ENCODE measurements at places on chromosomes 11 and 22.

- no peak for DNase-seq
These were observed 352.5 kb downstream of the TBC1D22A start for GRCh38 chr22:47114813-47115517.

DNA sequence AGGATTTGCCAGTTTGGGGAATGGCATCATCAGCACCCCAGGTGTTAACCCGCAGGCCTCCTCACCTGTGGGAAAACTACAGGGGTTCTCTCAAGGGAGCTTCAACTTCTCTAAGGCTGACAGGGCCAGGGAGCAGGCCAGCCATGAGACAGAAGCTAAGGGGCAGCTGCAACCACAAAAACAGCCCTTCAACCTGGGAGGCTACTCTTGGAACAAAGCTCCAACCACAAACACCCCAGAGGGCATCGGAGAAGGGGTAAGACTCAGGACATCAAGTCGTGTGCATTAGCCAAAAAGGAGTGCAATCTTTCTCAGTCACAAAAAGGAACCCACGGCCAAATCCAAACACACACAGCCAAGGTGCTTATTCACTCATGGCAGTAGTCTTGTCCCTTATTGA lies 103.0 kb downstream of the PLEKHA7 start:
- DNase-seq, result no peak

- no peak for DNase-seq
These were observed 12.9 kb upstream of the LIMK2 start for GRCh38 chr22:31199187-31199586.

DNA sequence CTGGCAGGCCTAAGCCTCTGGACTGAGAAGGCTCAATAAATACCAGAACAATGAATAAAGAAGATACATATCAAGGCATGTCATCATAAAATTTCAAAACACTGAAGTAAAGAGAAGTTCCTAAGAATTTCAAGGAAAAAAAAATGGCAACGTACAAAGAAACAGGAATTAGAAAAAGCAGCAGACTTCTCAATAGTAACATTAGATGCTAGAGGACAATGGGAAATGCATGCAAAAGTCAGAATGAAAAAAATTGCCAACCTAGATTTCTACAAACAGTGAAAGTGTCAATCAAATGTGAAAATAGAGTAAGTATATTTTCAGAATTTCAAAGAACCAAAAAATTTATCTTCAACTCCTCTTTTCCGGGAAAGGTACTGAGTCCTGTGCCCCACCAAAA lies 125.0 kb downstream of the KCNC1 start:
- no peak for DNase-seq

- no peak for DNase-seq
These were observed 144.6 kb downstream of the SNX19 start for GRCh38 chr11:130771708-130772107.

DNA sequence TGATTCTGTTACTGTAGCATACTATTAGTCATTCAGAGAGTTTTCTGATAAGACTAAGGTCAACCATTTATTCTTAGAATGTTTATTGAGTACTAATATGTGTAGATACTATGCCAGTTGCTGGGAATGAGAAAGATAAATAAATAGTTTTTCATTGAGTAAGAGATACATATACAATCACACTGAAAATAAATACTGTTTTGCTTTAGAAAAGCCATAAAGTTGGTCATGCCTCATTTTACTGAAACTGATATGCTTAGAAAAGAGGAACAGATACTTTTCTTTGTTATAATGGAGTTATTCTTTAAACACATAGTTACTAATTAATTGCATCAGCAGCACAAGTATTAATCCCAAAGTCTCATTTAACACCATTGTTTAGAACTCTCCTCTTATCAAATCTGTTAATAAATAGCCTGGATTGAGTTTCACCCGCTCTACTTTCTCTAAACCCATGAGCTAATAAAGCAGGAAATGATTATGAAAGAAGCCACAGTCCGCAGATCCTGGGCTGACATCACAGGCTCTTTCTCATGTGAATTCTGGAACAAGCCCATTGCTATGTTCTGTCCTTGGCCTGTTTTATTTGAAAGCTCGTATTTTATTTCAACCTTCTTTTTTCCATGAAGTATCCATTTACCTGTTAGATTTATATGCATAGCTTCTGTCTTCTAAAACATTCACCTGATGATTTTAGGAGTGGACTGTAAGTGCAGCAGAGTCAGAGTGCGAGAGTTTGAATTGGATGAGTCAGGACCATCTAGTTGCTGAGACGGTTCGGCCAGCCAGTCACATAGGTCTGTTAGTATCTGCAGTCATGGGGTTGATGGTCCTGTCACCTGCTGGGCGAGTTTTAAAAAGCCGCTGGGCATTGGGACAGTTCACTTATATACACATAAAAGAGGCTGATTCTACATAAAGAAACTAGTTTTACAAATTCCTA lies 35.5 kb downstream of the PIWIL4 start:
- peak; percentile 32 for DNase-seq

DNA sequence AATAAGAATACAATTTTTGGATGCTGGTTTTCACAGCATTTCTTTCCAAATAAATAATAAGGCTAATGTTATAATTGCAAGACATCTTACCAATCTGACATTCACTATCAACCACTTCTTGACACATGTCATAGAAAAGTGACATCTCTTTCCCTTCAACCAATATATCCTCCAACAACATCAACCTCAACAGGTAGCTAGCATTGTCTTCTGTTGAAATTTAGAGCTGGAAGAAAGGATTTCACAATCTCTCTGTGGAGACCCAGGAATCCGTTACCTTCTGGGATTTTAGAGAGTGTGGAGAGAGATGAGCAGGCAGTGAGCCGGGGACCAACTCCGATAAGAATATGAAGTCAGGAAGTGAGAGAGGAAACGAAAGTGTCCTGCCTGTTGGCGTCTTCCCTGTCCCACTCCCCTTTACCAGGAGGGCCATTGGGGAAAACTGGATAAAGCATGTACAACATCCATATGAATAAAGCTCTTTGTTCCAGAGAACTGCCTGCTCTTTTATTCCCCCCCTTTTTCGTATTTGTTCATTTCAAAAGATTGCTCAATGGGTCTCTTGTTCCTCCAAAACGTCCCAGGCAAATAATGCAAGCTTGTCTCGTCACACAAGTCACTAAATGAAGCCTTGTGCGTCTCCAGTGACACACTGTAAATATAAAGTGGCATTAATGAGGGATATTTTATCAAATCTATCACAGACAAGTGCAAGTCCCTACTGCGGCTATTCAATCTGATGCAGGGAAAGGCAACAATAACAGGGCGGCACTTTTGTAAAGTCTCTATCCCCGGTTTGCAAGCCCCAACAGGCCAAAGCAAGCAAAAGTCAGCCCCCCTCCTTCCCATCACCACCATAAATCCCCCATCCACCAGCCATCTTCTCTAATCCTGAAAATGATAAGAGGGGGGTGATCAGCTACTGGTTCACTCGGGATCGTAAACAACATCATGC lies 3.4 kb downstream of the CADM1 start:
- no peak for DNase-seq

GRCh38 chr11:353179-353873 lies 16.0 kb upstream of the B4GALNT4 start:
- peak; percentile 5 for DNase-seq

DNA sequence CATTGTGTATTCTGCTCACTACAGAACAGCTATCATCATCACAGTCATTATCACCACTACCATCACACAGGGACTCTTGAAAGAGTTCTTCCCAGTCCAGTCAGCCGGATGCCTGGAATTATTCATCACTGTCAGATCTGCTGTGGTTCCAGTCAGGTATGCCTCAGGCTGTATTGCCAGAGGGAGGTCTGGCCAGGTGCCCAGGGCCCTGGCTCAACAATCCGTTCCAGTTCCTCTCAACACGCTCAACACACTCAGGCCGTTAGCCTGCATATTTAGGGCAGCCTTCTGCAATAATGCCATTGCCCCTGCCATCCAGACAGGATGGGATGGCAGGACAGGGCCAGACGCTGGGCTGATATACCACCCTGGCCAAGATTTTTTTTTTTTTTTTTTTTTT lies 28.6 kb upstream of the RASL10A start:
- no peak for DNase-seq

GRCh38 chr11:64844330-64845128 lies at the start of gene CDC42BPG:
Gene CDC42BPG (minus strand): TSS chr11:64844653. CDS start chr11:64844569, 84 bp downstream.
- peak; percentile 78 for DNase-seq

DNA sequence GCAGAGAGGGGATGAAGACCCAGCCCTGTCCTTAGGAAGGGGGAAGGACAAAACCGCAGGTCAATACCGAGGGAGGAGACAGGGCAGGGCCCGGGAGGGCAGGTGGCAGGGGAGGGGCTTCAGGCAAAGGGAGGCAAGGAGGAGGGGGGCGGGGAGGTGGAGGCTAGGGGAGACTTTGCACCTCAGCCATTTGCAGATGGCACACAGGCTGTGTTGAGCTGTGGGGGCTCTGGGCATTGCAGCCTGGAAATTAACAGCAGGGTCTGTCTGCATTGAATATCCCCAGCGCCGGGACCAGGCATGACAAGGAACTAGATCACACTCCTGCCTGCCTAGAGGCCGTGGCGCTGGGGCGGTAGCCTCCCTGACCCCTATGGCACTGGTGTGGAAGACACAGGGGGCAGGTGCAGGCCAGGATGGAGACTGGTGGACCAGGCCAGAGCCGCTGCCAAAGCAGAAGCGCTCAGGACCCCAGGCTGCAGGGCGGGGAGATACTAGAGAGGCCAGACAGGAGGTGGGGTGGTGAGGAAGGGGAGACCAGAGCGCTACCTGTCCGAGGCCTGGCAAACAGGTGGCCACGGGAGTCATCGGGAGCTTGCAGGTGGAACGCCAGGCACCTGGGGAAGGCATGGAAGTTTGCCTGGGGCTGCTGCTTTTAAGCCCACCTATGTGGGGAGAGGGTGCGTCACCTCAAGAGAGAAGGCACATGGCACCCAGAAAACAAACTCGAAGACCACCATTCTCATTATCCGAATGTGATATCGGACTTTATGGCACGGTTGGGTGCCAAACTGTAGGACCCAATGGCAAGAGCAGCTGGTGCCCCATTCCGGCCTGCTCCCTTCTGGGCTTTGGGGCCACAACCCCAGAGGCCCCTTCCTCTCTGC lies 11.5 kb downstream of the CBX6 start:
- no peak for DNase-seq

DNA sequence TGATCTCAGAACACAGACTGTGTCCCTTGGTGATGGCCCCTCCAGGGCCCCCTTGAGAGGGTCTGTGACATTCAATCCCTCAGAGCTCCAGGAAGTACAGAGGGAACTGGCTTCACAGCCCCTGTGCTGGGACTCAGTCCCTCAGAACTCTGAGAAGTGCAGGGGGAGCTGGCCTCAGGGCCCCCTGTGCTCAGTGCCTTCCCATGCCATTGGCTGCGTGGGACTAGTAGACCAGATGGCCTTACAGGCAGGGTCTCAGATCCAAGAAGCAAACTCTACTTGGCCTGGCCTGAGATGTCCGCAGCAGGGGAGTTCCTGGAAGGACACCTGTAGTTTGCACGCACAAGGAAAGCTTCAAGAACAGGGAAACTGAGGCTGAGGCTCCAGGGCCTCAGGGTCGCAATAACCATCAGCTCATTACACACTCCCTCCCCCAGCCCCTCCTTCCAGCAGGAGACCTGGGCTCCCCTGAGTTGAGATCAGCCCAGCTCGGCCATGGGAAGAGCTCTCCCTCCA lies 138.4 kb downstream of the BRD1 start:
- DNase-seq, result no peak

GRCh38 chr11:3198815-3199214 lies 19.8 kb downstream of the MRGPRG start:
- no peak for DNase-seq

DNA sequence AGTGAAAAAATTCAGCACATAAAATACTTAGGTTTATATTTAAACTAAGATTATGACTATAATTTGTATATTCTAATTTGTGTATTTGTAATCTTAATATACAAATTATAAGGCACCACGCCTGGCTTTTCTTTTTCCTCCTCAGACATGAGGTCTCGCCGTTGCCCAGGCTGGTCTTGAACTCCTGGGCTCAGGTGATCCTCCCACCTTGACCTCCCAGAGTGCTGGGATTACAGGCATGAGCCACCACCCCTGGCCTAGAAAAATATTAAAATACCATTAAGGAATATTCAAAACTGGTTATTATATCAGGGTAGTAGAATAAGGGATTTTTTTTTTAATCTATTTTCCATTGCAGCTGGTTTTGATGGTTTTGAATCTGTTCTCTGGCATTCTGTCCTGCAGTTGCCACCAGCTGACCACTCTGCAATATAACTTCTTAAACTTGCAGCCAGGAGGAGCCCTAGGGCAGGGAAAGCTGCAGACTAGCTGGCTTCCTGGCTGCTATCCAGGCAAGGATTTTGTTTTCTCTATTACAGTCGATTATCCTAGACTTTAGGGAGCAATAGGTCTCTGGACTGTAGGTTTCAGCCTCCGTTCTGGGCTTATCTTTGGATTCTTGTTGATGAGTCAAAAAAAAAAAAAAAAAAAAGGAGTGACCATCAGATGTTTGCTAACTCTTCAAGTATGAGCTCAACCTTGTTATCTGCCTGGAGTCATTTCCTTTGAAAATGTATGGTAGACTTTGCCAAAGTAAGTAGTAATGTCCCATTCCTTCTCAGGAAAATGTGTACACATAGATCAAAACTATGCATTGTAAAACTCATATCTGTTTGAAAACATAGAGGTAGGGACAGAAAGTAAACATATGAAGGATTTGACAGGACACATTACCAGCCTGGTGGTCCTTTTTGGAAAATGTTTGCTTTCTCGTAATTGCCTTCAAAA lies 13.2 kb downstream of the POLA2 start:
- DNase-seq, result no peak

DNA sequence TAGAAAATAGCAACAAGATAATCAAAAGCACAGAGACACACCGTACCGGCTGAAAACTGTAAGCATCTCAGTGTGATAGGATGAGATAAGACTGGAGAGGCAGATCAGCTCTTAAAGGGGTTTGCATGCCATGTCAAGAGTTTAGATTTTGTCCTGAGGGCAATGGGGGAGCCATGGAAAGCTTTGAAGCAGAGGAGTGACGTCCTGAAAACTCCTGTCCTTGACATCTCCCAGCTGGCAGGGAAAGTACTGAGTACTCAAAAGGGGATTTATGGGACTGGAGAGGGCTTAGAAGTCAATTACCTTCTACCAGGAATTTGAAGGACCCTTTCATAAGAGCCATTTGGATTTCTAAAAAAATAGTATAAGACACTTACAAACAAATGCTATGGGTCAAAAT lies 420.5 kb upstream of the NARS2 start:
- DNase-seq, result no peak

- DNase-seq, result no peak
These were observed 397.5 kb downstream of the ETS1 start for GRCh38 chr11:128189823-128190222.

GRCh38 chr11:10728154-10728553 lies 22.9 kb upstream of the CTR9 start:
- DNase-seq, result no peak

- DNase-seq, result no peak
These were observed 12.0 kb downstream of the BRSK2 start for GRCh38 chr11:1401656-1402221.

GRCh38 chr11:8292351-8292750 lies 28.7 kb upstream of the LMO1 start:
- no peak for DNase-seq

Measured in stimulated activated naive CD8-positive, alpha-beta T cell treated with anti-CD3 and anti-CD28 coated beads, Interleukin-15, amount 100 ng/mL, for 72 hours (primary cell).